T-helper 1 cell (primary cell): ENCODE measurements at places on chromosomes 7 and 10.
A peak's percentile ranks its signal among the peaks of the same experiment; 100 is the strongest.

DNA sequence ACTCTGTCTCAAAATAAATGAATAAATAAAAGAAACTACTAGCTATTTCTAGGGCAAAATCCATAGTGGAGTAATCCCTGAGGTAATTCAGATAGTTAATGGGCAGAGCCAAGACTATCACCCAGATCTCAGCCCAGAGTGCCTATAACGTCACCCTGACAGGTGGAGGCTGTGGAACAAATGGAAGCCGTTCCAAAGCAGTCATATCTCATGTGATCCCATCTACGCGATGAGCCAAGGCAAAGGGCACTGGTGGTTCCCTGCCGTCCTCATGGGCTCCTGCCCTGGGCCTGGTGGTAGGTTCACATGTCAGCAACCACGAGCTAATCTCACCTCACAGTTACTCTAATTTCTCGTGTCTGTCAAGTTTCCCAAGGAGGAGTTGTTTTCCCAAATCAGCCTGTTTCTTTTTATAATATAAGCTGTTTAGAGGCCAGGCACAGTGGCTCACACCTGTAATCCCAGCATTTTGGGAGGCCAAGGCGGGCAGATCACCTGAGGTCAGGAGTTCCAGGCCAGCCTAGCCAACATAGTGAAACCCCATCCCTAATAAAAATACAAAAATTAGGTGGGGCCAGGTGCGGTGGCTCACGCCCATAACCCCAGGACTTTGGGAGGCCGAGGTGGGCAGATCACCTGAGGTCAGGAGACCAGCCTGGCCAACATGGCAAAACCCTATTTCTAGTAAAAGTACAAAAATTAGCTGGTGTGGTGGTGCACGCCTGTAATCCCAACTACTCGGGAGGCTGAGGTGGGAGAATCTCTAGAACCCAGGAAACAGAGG is 22.5 kb upstream of the ASCC1 start:
- no peak for DNase-seq

DNA sequence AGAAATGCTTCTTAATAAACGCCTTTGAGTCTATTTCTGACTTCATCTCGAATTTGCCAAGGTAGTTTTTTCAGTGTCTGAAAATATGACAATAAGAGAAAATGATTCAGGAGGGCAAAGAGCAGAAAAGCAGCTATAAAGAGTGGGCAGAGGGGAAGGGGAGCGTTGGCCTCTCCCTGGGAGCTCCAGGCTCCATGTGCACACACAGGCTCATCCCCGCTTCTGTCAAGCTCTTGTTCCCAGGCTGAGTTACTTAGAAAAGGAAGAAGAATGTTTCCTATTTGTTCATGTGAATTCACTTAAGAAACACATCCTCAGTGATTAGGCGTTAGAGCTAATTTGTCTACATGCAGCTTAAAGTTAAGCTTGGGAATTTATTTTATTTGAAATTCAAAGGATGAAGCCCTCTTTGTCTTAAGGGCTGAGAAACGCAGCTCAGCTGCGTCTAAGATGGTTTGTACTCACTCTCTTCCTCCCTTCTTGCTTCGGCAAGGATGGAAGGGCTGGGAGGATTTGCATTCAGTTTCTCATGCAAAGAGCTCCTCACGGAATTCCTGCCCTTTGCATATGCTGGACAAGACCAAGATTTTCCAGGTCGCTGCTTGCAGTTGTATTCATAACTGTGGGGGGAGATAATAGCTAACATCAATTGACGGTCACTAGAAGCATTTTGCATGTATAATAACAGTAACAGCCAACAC is 29.0 kb upstream of the ATXN7L1 start:
- no peak for DNase-seq

GRCh38 chr7:70701477-70701876 is 430.5 kb upstream of the GALNT17 start:
- no peak for DNase-seq

DNA sequence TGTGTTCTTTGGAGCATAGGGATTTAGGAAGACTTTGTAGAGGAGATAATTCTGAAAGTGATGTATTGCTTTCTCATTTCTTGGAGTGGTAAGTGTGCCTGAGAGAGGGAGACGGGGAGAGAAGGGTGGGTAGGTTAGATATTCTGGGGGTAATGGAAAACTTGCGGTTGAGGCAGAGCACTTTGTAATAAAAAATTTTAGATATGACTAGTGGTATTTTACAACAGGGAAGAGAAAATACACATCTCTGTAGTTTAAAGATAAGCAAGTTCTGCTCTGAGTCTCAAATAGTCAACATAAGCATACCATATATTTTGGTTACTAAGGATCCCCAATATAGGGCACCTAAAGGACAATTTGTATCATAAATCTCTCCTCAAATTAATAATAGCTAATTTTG is 6.6 kb downstream of the VPS50 start:
- DNase-seq, result no peak

DNA sequence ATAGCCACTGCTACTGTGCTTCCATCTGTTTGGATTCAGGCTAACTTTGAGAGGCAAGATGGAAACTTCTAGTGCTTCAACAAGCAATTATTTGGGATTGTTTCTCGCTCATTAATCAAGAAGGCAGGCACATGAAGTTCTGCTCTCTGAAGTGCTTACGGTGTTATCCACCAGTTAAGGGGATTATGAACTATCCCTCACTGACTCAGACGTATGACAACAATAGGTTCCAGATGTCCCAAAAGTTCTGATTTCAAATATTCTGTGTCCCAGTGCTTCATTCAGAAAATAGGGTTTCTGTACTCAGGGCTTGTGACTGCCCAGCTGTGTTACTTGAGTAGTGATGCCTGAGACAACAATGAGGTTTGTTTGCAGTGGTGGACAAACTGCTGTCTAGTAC is 81.0 kb downstream of the HACD1 start:
- DNase-seq, result no peak

DNA sequence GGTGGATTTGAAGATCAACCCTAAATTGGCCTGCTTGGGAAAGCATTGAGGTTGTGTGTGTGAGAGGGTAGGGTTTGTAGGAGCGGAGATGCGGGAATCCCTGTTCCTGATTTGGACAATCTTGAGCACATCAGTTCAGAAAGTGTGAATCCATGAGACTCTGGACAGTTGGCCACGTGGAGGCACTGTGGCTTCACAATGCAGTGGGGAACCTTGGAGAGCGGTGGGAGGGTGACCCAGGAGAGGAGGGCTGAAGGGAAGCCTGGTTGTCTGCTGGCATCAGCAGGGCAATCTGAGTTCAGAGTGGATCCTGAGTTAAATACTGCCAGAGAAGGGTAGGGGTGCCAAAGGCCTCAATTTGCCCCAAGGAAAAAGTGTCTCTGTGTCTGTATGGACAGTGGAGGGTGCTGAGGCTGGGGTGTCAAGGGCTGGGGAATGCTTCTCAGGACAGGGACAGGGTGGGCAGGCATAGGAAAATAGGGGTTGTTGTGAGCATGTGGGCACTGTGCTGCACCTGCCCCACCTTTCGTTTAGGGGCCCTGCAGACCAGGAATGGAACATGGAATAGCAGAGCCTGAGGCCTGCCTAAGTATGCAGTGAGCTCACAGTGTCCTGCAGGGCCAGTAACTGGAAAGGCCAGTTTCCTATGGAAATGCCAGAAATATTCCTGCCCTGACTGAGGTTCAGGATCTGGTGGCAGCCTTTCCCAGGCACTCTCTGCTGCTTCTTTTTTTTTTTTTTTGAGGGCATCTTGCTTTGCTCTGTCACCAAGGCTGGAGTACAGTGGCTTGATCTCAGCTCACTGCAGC is 162.9 kb upstream of the PRSS58 start:
- DNase-seq, result no peak

DNA sequence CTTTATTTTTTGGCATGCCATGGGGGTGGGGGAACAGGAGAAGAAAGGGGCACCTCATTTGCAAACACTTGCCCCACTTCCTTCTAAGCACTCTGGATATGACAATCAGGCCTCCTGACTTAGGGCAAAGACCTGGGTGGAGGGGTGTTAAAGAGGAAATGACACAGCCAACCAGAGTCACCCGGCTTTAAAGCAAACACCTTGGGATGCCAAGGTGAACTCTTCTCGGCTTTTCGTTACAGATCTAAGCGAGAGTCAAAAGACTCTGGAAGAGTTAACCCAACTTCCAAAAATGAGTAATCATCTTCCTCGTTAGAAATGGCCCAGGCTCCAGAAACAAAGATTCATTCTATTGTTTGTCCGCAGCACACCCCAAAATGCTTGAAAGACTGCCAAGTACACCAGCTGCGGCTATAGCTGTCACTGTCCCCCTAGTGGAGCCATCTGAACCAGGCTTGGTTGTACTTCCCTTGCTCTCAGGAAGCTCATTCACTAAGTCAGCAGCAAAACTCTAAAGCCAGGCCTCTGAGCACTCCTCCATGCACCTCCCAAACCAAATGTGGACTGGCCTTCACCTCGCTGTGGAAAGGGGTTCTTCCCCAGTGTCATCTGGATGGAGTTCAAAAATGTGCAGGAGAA is 24.8 kb downstream of the FAM53B start:
- peak; percentile 91 for DNase-seq

DNA sequence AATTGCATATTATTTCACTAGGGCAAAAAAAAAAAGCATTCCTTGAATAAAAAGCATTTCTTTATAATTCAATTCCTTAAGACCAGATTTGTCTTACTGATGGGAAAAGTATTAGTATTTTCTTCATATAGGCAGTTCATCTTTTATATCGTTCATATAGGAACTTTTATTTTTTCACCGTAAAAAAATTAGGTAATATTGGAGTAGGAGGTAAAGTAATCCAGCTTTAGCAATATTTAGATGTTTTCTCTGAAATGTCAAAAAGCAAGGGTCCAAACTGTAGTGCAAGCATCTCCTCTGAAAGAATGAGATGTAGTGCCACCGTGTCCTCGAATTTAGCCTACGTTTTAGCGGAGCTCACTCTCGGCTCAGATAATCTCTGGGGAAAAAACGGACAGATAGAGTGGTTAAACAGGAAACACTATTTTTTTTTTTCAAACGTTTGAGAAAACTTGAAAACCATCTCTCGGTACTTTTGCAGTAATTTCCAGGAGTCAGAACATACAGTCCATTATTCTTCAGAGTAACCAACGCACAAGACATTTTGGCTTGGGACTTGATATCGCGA is 5.5 kb upstream of the SPAG6 start:
- DNase-seq, result no peak

DNA sequence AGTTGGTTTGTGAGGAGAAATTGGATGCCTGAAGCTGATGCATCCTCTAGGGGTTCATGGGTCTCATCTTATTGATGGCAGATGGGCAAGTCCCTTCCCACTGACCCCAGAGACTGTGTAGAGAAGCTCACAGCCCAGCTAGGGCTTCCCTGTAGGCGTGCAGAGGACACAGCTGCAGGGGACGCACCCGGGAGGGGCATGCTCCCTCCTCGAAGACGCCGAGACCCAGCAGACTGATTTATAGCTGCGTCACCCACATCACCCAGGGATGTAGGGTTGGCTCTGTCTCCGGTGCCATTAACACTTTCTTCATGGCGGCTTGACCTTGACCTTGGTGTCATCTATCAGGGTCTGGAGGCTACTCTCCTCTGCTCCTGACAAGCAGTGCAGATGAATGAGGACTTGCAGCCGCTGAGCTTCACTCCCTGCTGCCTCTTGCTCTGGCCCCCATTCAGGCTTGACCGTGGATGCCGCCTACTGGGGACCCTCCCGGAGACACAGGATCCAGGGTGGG is 549.7 kb downstream of the TCERG1L start:
- no peak for DNase-seq

- no peak for DNase-seq
Measured at GRCh38 chr10:132535065-132535651, 2.4 kb upstream of the INPP5A start.

DNA sequence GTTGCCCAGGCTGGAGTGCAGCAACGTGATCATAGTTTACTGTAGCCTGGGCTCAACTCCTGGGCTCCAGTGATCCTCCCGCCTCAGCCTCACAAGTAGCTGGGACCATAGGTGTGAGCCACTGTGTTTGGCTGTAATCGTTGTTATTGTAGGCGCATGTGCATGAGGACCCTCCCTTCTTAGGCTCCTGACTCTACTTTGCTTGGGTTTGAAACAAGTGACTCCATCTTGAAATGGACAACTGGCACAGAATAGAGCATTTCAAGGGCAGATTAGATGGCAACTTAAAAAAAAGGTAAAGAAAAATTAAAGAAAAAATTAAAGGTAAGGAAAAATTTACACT is 15.4 kb upstream of the GIMAP8 start:
- DNase-seq, result no peak

DNA sequence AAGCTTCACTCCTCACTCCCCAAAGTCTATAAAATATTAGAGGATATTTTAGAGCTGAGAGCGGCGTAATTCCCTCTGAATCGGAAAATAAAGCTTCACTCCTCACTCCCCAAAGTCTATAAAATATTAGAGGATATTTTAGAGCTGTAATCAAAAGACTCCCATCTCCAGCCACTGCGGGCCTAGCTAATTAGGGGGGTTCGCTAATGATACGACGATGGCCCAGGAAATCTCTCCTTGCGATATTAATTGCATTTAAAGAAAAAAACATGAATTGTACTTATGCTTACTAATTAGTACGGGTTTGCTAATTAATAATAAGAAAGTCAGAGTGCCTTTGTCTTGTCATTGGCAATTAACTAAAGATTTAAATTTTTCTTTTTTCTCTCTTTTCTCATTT is 235.9 kb downstream of the MAD1L1 start:
- DNase-seq, result no peak

DNA sequence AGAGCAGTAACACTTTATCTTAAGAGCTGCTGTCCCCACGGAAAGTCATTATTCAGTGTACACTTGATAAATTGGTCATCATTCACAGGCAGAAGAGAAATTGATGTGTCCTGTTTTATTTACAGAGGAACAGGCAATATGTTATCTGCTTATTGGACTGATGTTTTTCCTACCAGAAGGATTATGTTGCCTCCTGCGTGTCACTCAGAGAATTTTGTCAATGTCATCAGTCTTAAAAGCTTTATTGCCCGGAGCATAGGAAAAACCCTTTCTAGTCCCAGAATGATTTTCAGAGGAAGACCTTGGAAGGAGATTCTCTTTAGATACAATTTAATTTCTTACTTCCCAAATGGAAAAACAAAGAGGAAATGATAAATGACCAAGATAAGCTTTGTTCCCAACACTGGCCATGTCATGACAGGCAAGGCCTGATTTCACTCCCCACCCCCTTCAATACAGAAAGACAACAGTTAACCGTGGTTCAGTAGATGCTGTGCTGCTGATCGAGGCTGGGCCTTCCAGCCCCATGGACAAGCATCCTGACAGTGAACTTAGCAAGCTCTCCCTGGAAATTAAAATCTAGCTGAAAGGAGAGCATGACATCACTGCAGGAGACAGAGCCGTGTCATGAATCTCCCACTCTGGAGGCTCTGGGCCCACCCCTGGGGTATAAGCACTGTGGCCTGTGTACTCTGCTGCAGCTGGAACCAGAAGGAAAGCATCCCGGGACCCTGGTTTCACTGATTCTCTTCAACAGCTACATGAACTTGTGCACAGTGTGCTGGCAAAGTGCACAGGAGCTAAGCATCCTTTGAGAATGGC is 118.8 kb upstream of the LYZL2 start:
- DNase-seq, result no peak

GRCh38 chr7:56097700-56098099 is 4.9 kb upstream of the PHKG1 start:
- no peak for DNase-seq

- no peak for DNase-seq
Measured at GRCh38 chr7:108099713-108100112, 30.4 kb downstream of the LAMB4 start.
